ENCODE measurements at places on chromosomes 3 and 15.

DNA sequence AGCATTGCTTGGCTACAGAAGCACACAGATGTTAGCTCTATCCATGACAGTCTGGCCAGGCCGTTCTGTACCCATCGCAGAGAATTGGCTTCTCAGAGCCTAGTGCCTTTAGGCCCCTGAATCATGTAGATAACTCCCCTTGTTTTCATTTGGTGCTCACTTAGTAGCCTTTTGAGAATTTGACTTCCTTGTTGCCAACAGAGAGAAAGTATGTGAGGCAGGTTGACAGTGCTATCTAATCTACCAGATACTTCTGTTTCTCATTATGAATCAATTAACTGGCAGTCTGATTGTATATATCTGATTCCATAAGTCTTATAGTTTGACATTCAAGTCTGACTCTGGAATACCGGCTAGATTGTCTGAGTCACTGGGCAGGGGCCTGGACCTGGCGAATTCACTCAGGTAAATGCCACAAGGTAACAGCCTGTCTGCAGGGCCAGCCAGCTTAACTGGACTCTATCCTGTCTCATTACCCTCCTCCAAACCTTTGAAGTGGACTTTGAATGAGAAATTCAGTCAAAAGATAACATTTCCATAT is 160.2 kb downstream of the GHSR start:
- DNase-seq: no peak

GRCh38 chr3:176939022-176939817 is 258.1 kb downstream of the TBL1XR1 start:
- peak; percentile 37 for DNase-seq

- DNase-seq: no peak
These were observed 84.7 kb downstream of the DCUN1D1 start for GRCh38 chr3:182895513-182896112.

- no peak for DNase-seq
These were observed 58.8 kb downstream of the TRAK1 start for GRCh38 chr3:42149975-42150374.

DNA sequence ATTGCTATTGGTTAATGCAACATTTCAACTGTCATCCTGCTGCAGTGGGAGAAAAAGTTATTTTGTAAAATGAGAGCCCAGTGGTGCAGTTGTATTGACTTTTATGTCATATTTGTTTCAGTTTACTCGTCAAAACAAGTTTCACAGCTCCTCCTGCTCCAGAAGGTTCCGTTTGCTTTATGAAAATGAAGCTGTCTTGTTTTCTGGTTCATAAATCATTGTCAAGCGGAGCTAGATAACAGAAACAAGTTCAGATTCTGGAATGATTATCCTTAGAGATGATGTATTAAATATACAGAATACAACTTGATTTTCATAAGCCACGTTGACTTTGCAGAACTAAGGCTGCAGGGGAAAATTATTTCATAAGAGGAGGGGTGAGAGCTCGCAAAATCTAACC is 970.5 kb upstream of the NR2F2 start:
- no peak for DNase-seq

DNA sequence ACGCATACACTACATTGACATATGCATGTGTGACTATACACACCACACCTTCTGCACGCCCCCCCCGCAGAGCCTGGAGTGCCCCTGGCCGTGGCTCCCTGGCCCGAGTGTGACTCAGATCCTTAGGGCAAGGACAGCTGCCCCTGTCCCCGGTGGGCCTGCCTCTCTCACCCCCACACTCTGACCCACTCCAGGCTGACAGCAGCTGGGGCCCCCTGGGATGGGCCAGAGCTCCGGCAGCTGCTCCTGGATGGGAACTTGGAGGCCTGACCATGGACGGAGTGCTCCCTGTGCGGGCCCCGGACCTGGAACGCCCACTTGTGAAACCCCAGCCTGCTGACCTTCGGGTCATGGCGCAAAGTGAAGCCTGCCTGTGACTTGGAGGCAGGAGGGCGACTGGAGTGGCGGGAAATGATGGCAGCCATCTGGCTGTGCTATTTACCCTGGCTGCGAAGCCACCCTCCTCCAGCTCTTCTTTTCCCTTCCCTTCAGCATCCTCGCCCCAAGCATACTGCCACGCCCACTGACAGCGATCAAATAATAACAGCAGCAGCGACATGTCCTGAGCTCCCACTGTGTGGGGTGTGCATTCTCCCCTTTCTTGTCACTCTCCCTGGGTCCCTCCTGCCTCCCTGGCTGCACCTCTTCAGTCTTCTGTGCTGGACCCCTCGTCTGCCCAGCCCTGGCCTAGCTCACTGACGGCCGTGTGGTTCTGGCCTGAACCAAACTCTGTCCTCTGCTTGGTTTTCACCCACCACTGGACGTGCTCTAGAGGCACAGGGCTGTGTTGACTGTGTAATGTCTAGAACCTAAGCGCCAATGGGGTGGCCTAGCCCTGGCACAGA is 90.7 kb upstream of the MEF2A start:
- no peak for DNase-seq

DNA sequence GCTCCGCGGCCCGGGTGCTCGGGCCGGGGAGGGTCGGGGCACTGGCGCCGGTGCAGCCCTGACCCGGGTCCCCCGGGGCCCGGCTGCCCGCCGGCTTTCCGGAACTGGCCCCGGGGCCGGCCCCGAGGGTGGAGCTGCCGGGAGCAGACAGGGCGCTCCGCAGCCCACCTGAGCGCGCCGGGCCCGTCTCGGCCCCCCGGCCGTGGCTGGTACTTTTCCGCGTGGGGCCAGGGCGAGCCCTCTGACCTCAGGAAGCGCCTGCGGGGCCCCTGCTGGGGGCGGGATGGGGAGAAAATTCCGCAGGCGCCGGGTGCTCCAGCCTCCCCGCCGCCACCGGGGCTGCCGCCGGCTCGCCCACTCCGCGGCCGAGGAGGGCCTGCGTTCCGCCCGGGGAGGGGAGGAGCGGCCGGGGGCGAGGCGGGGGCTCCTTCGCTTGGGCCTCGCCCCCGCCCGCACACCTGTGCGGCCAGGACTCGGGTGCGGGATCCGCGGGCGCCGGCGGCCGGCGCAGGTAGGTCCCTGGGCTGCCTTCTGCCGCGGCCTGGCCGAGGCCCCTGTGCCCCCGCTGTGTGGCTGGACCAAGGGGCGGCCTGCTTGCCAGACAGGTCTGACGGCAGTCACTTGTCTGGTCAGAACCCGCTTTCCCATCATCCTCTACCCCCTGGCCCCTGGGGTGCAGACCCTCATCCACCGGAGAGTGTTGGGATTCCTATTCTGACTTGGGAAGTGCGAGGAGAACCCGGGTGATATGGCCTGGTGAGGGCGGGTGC is 3.5 kb downstream of the FURIN start:
- DNase-seq: no peak

- no peak for DNase-seq
These were observed 14.4 kb upstream of the HTR3E start for GRCh38 chr3:184082465-184082864.

- no peak for DNase-seq
These were observed 47.7 kb downstream of the KLHDC8B start for GRCh38 chr3:49219132-49219531.

DNA sequence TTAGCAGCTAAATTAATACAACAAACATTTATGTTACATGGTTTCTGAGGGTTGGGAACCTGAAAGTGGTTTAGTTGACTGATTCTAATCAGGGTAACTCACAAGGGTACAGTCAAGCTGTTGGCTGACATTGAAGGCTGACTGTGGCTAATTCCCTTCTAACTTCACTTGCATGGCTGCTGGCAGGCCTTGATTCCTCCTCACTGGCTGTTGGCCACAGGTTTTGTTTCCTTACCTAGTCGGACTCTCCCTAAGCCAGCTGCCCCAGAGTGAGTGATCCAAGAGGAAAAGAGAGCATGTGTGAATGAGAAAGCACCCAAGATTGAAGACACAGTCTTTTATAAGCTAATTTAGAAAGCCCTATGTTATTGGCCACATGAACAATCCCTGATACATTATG is 700.1 kb downstream of the ROBO1 start:
- no peak for DNase-seq
